Skin of body (tissue), 3 donors: ENCODE measurements at places on chromosomes 3 and 15. TPM values are rescaled to one million over a fixed set of nuclear protein-coding genes. Genes with fewer than 3 reads are reported as not detected.

Gene IMPG2
- 0.59 TPM for total RNA-seq

Gene MASP1
- 26.5 TPM for total RNA-seq

Gene FOXB1
- total RNA-seq: not detected

Gene TIPIN
- total RNA-seq: 9.8 TPM

Gene SCAANT1
- total RNA-seq: not detected

Gene SH3GL3
- 9.5 TPM for total RNA-seq

Gene CRYGS
- total RNA-seq: 0.99 TPM

Gene DPPA4
- 1.5 TPM for total RNA-seq

Gene PEAK1
- total RNA-seq: 99.7 TPM

Gene HIGD2B
- not detected for total RNA-seq

Gene CAPN3
- 66.0 TPM for total RNA-seq

Gene ADAMTS9
- total RNA-seq: 132 TPM

Gene SECISBP2L
- total RNA-seq: 65.8 TPM

Gene GABRB3
- 1.8 TPM for total RNA-seq

Gene PFKFB4
- total RNA-seq: 5.4 TPM

Gene SHC4
- total RNA-seq: 3.5 TPM

Gene TGM4
- not detected for total RNA-seq

Gene PLCB2
- total RNA-seq: 5.2 TPM

Gene TMEM207
- total RNA-seq: not detected

Gene CDHR4
- total RNA-seq: not detected

Gene LSMEM2
- 2.7 TPM for total RNA-seq

Gene C15orf62
- total RNA-seq: 3.3 TPM

Gene CFAP100
- total RNA-seq: not detected

Gene CHRD
- 31.3 TPM for total RNA-seq

Gene CD96
- 2.0 TPM for total RNA-seq
